Kasumi-1 (cell line): ENCODE measurements at places on chromosomes 4 and X.

DNA sequence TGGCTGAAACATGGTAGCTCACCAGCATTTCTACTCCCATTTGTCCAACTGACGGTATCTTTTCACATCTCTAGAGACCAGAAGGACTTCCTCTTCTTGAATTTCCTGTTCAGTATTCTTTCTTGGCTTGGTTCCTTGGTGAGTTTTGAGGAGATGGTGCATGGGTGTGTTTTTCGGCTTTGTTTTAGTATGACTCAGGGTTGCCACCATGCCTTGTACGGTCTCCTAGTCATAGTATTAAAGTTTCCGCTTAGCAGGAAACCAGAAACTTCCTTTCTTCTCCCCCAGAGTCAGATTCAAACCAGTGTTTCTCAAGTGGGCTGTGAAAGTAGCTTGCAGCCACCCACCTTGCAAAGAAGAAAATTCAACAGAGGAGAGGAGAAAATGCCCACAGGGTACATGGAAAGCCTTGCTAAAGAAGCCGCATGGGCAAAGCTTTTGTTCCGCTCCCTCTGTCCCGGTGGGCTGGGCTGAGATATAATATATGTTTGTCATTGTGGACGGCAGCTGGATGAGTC, 5.7 kb downstream of the CD99 start:
- DNase-seq, result no peak

DNA sequence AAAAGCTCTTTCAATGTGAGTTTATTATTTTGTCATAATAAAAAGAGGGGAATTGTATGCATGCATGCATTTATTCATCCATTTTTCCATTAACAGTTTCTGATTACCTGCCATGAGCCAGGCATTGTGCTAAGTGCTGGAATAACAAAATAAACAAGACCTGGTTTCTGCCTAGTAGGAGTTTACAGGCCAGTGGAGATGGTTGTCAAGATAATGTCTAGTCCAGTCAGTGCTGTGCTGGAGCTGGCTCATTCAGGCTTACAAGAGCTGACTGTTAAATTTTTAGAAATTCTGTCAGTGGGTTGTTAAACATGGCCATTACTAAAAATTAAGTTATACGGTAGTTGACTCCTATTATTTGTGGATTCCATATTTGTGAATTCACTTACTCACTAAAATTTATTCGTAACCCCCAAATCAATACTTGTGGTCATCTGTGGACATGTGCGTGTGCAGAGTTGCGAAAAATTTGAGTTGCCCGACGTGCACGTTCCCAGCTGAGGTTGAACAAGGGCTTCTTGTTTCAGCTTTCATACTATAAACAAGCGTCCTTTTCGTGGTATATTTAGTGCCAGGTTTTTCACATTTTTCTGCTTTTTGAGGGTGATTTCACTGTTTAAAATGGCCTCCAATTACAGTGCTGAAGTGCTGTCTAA, 172.3 kb upstream of the RPS6KA3 start:
- DNase-seq, result no peak

GRCh38 chr4:123250843-123251242, 145.8 kb upstream of the SPRY1 start:
- no peak for DNase-seq

- peak; percentile 49 for DNase-seq
Observed at GRCh38 chrX:7925867-7926472, 1.2 kb downstream of the PNPLA4 start.

DNA sequence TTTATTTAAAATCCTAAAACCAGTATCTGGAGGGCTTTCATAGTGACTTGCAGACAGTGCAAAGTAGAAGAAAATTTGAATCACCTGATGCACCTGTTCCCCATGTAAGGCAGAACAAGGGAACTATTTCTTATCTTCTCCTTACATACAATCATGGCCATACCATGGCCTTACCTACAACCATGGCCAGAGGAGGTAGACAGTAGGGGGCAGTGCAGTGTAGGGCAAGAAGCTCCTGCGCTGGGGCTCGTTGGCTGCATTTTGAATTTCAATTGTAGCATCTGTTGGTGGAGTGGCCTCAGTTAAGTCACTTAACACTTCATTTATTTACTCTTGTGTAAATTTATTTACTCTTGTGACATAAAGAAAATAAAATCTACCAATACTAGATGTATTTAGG, 33.0 kb downstream of the GALNTL6 start:
- DNase-seq, result peak; percentile 59

DNA sequence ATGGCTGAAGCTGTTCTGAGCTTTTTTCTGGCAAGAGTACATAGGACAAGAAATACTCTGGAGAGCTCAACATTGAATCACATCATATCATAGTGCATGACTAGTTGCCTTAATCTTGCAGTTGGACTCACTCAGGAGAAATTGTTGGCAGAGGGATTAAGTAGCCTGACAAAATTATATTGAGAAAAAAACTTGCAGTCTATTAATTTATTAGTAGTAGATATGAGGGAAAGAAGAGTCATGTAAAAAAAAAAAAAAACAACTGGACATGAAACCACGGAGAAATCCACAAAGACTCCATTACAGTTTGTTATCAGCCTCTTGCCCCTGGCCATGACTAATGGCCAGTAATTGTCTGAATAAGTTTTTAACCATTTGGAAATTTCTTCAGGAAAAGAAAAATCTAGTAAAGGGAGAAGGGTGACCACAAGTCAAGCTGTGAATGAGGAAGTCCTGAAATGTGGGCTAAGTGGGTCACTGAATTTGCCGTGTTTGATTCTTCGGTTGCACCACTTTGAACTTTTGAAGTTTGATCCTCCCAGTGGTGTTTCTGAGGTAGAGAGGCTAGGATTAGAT, 45.6 kb downstream of the FHL1 start:
- DNase-seq, result peak; percentile 21
